SHP77 (cell line): ENCODE measurements at places on chromosomes 7 and 10.

GRCh38 chr10:127612-128432 is 7.4 kb upstream of the ZMYND11 start:
- no peak for DNase-seq

DNA sequence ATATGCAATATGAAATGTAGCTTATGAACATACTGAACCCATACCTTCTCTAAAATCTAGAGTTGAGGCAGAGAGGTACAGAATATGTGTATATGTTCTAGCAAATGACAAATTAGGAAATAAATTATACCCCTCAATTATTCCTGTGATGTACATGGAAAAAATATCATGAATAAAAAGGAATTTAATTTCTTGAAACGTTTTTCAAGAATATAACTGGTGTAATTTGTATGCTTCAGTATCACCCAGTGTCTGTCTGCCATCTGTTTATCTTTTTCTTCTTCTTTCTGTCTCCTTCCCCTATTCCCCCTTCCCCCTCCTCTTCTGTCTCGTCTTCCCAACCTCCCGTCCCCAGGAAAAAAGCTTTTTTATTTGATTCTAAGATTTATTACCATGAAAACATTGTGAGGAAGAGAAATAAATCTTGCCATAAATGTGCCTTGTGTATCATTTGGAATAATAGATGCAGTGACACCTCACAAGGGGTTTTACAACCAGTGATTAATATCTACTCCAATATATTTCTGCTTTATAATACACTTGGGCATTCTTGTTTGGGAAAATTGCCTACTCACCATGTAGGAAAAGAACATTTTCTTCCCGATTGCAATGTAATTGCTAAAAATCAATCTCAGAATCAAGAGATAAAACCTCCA is 12.2 kb downstream of the LANCL2 start:
- DNase-seq: no peak

GRCh38 chr7:106721816-106722785 is 61.1 kb upstream of the CCDC71L start:
- DNase-seq: no peak

- no peak for DNase-seq
Observed at GRCh38 chr7:133059263-133059662, 22.6 kb downstream of the CHCHD3 start.
